NCI-H2171 treated with DMSO at 0.1 percent for 48 hours (cell line): ENCODE measurements at places on chromosomes 7 and 10.

DNA sequence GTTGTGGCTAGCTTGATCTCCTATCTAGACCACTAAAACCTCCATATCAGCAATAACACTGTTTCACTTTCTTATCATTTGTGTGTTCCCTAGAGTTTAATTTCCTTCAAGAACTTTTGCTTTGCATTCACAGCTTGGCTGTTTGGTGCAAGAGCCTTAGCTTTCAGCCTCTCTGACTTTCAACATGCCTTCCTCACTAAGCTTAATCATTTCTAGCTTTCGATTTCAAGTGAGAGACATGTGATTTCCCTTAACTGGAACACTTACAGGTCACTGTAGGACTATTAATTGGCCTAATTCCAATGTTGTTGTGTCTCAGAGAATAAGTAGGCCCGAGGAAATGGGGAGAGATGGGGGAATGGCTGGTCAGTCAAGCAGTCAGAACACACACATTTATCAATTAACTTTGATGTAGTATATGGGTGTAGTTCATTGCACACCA is 10.6 kb upstream of the BPGM start:
- no peak for DNase-seq

GRCh38 chr7:123666492-123666891 is 10.8 kb downstream of the LMOD2 start:
- DNase-seq = no peak

GRCh38 chr10:83656924-83657323 is 482.4 kb upstream of the GHITM start:
- no peak for DNase-seq

DNA sequence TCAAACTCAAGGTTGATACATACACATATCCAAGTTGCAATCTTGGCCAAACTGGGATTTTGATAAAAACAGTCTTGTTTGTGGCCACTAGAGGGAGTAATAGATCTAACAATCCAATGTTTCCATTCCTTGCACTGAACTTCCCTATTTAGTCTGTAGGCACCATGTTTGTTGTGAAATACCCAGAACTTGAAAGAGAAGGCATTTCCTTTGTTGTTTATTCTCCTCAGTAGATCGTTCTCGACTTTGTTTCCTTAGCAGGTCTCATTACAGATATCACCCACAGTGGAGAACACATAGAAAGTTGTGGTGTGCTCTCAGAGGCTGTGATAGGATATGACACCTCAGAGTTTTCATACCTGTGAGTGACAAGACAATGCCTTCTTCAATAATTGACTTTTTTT is 70.3 kb upstream of the MXI1 start:
- DNase-seq = peak; percentile 77
